IMR-90 (cell line): ENCODE measurements at places on chromosomes 12 and 14. TPM values are rescaled to one million over a fixed set of nuclear protein-coding genes. Genes with fewer than 3 reads are reported as not detected.

OR6C74 gene
- not detected in 2 replicates for total RNA-seq

CRIP2 gene
- total RNA-seq = 18.1 and 20.3 TPM in 2 replicates

DNA sequence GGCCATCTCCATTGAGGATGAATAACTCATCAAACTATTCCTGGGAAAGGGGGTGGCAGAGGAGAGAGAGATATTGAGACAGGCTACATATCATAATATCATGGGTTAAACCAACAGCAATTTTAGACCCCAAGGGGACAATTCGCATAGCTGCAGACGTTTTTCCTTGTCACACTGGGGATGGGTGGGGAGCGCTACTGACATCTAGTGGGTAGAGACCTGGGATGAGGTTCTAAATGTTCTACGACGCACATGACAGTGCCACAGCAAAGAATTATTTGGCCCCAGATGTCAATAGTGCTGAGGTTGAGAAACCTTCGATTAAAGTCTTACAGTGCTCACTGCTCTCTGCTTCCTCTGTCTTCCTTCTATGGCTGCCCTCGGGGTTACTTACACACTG is 425.6 kb downstream of the NRXN3 start:
- no peak for DNase-seq

DNA sequence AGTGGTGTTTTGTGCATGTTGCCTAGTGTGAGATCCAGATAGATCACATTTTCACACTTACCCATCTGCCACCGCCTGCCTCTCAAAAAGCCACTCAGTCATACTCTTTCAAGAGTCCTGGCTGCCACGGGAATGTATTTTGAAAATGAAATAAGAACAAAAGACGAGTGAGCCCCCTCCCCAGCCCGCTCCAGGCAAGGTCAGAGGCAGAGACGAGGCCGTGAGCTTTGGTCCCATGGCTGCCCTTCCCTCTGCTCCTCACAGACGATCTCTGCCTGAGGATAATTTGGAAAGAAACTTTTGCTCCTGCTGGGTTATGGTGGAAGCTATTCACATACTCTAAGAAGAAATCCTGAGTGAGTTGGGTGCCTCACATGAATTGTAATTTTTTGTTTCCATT is 924.3 kb downstream of the BCL11B start:
- DNase-seq = no peak

DNA sequence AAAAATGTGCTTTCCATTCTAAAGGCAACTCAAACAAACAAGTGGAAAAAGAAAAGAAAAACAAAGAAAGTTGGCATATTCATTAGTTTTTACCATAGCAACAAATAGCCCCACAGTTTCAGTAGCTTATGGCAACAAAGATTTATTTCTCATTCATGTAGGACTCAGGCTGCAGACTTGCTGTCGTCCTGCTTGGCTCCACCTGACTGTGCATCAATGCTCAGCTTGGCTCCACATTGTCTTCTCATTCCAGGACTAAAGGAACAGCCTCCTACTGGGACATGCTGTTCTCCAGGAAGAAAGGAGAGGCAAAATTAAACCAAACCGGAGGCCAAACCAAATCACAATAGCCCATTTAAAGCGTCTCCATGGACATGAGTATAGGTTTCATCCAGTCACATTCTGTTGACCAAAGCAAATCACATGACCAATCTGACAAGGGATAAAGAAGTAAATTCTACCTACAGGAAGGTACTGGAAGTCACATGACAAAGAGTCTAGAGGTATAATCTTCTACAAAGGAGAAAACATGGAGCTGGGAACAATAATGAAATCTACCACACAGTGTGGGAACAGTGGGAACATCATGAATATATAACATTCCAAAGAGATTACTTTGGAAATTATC is 222.5 kb downstream of the PIK3C2G start:
- DNase-seq = no peak

GRCh38 chr14:89178376-89178775 is 238.7 kb downstream of the FOXN3 start:
- DNase-seq = no peak

DNA sequence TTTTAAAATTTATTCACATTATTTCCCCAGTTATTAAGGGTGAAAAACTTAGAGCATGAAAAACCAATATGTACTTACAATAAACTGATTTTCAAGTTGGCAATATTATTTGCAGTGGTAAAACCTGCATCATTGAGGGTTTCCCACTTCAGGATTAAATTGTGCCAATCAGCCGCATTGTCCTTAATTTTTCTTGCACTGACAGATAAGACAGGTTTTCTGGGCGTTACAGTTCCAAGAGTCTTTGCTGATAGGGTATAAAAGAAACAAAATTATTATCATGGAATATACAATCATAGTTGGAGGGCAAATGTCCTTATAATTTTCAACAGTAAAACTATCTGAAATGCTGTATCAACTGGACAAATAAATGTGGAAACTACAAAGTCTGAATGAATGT is 3.3 kb downstream of the CINP start:
- DNase-seq = no peak
